Fibroblast of skin of right biceps (primary cell): ENCODE measurements at places on chromosomes 1 and 21.

GRCh38 chr21:42230178-42230577 lies 11.2 kb downstream of the ABCG1 start:
- DNase-seq = no peak

GRCh38 chr1:40042341-40042740 lies 1.8 kb downstream of the CAP1 start:
- DNase-seq = peak; percentile 66

GRCh38 chr1:33241866-33242265 lies 14.4 kb upstream of the ZNF362 start:
- DNase-seq = peak; percentile 63

DNA sequence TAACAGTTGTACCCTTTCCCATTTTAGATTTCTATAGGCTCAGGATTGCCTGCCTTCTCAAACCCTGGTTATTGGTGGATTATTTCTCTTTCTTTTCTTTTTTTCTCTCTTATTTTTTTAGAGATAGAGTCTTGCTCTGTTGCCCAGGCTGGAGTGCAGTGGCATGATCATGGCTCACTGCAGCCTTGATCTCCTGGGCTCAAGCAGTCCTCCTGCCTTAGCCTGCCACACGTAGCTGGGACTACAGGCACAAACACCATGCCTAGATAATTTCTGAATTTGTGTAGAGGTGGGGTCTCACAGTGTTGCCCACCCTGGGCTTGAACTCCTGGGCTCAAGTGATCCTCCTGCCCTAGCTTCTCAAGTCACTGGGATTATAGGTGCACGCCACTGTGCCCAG lies 58.8 kb downstream of the UCK2 start:
- DNase-seq = no peak

- DNase-seq = no peak
Observed at GRCh38 chr1:31715873-31716220, 12.0 kb upstream of the COL16A1 start.
